ENCODE measurements at places on chromosomes 1 and 21. TPM values are rescaled to one million over a fixed set of nuclear protein-coding genes. Genes with fewer than 3 reads are reported as not detected.

The EXTL1 gene
- not detected for total RNA-seq

The DMBX1 gene
- total RNA-seq: not detected

The APOBEC4 gene
- not detected for total RNA-seq

The S1PR1 gene
- 137 TPM for total RNA-seq

The KCND3 gene
- not detected for total RNA-seq

GRCh38 chr1:166699613-166700012, 139.7 kb upstream of the POGK start:
- no peak overlapping the region for H3K27ac ChIP-seq
- H3K4me3 ChIP-seq: no peak overlapping the region

DNA sequence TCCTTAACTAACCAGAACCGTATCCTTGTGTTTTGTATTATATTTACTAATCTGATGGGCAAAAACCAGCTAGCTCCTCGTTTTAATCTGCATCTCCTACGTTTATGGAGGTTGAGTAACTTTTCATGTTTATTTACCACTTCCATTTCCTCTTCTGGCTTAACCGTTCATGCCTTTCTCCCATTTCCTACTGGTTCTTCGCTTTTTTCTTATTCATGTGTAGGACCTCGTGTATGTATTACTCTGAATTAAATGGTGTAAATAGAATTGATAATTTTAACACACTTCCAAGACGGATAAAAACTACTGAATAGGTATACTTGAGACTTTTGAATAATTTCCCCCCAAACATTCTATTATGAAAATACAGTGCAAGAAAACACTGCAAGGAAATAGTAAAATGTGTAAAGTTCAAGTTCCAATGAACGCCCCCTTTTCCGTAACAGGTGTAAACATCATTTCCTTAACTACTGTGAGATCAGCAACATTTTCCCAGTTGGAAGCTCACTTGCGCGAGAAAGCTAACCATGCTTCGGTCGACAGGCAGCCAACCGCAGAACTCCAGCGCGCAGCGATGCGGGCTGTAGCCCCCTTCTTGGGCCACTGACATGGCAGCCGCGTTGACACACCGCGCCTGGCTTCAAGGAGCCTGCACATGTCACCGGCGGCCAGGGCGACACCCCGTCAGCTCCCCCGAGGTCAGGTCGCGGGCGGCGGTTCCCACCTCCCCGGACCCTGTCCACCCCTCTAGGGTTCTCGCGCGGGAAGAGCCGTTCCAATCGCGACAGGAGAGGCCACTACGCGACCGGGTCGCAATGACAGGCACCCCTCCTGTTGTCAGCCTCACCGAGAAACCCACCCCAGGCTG, 816 bp downstream of the EDEM3 start:
- peaks cover 3% of the 10 kb centered on the region for H3K27me3 ChIP-seq
- peak; percentile 81 for DNase-seq
- peaks cover 16% of the 10 kb centered on the region for H3K4me1 ChIP-seq
- peak overlapping the region; percentile 81 for H3K4me3 ChIP-seq
- H3K36me3 ChIP-seq: no peaks in the 10 kb centered on the region

- no peaks in the 10 kb centered on the region for H3K27me3 ChIP-seq
- H3K27ac ChIP-seq: no peak overlapping the region
- DNase-seq: no peak
- no peaks in the 10 kb centered on the region for H3K36me3 ChIP-seq
- H3K4me1 ChIP-seq: no peaks in the 10 kb centered on the region
These were observed 83.5 kb upstream of the HIVEP3 start for GRCh38 chr1:42002220-42002619.

- no peak for DNase-seq
- no peak overlapping the region for H3K4me3 ChIP-seq
- no peaks in the 10 kb centered on the region for H3K36me3 ChIP-seq
- H3K27me3 ChIP-seq: no peaks in the 10 kb centered on the region
- H3K27ac ChIP-seq: no peak overlapping the region
These were observed 152.2 kb downstream of the HIVEP3 start for GRCh38 chr1:41766546-41766945.

- H3K27ac ChIP-seq: no peak overlapping the region
- H3K27me3 ChIP-seq: no peaks in the 10 kb centered on the region
- no peak for DNase-seq
- no peaks in the 10 kb centered on the region for H3K4me1 ChIP-seq
- H3K36me3 ChIP-seq: no peaks in the 10 kb centered on the region
These were observed 46.4 kb downstream of the RGS21 start for GRCh38 chr1:192363177-192363576.

GRCh38 chr1:94971491-94971924, 44.6 kb upstream of the CNN3 start:
- DNase-seq: peak; percentile 55
- H3K4me3 ChIP-seq: no peak overlapping the region
- H3K4me1 ChIP-seq: peaks cover 29% of the 10 kb centered on the region
- H3K36me3 ChIP-seq: no peaks in the 10 kb centered on the region
- no peaks in the 10 kb centered on the region for H3K27me3 ChIP-seq

GRCh38 chr21:19565587-19565986, 1162.0 kb upstream of the TMPRSS15 start:
- no peak overlapping the region for H3K4me3 ChIP-seq
- no peak for DNase-seq
- H3K27me3 ChIP-seq: no peaks in the 10 kb centered on the region

GRCh38 chr1:2132222-2133038, 62.1 kb downstream of the FAAP20 start:
- peak overlapping the region; percentile 30 for H3K4me3 ChIP-seq
- no peaks in the 10 kb centered on the region for H3K27me3 ChIP-seq
- H3K27ac ChIP-seq: peak overlapping the region; percentile 31
- H3K4me1 ChIP-seq: peaks cover 4% of the 10 kb centered on the region
- peak; percentile 8 for DNase-seq
- H3K36me3 ChIP-seq: no peaks in the 10 kb centered on the region

DNA sequence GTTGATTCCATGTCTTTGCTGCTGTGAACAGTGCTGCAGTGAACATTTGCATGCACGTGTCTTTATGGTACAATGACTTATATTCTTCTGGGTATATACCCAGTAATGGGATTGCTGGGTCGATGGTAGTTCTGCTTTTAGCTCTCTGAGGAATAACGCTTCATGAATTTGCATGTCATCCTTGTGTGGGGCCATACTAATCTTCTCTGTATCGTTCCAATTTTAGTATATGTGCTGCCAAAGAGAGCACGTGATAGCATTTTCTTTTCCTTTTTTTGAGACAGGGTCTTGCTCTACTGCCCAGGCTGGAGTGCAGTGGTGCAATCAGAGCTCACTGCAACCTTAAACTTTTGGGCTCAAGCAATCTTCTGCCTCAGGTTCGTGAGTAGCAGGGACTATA, 24.9 kb upstream of the MAP1LC3C start:
- H3K27me3 ChIP-seq: no peaks in the 10 kb centered on the region
- no peak for DNase-seq
- H3K4me1 ChIP-seq: no peaks in the 10 kb centered on the region
- no peaks in the 10 kb centered on the region for H3K36me3 ChIP-seq
- no peak overlapping the region for H3K27ac ChIP-seq
- H3K4me3 ChIP-seq: no peak overlapping the region

- H3K4me1 ChIP-seq: no peaks in the 10 kb centered on the region
- DNase-seq: no peak
- no peaks in the 10 kb centered on the region for H3K27me3 ChIP-seq
- no peak overlapping the region for H3K4me3 ChIP-seq
- H3K27ac ChIP-seq: no peak overlapping the region
These were observed 874.2 kb upstream of the ADGRL2 start for GRCh38 chr1:80926531-80926930.

- H3K27me3 ChIP-seq: peaks cover 2% of the 10 kb centered on the region
- no peak for DNase-seq
- H3K27ac ChIP-seq: no peak overlapping the region
- H3K4me1 ChIP-seq: no peaks in the 10 kb centered on the region
- no peaks in the 10 kb centered on the region for H3K36me3 ChIP-seq
- no peak overlapping the region for H3K4me3 ChIP-seq
These were observed 52.2 kb downstream of the FHAD1 start for GRCh38 chr1:15299179-15299578.

DNA sequence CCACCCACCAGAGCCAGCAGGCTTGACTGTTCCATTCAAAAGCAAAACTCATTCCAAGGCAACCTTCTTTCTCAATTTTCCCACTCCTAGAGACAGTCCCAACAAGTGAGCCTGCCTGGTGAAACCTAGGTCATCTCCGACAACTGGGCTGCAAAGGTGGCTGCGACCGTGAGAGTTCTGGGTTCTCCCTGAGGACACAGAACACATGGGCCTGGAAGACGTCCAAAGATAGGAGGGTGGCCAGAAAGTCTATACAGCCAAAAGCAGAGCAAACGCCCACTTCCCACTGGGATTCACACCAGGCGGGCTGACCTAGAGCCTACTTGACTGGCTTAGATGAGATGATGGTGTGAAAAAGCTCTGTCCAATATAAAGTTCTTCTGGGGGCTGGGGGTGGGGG, 90.2 kb upstream of the GRIK3 start:
- no peaks in the 10 kb centered on the region for H3K4me1 ChIP-seq
- H3K4me3 ChIP-seq: no peak overlapping the region
- H3K36me3 ChIP-seq: no peaks in the 10 kb centered on the region
- DNase-seq: no peak
- no peaks in the 10 kb centered on the region for H3K27me3 ChIP-seq

- H3K36me3 ChIP-seq: no peaks in the 10 kb centered on the region
- no peak overlapping the region for H3K4me3 ChIP-seq
- no peaks in the 10 kb centered on the region for H3K27me3 ChIP-seq
- no peaks in the 10 kb centered on the region for H3K4me1 ChIP-seq
- no peak overlapping the region for H3K27ac ChIP-seq
These were observed 251.5 kb downstream of the GRIK3 start for GRCh38 chr1:36782785-36783184.

- H3K36me3 ChIP-seq: no peaks in the 10 kb centered on the region
- H3K4me3 ChIP-seq: no peak overlapping the region
- no peaks in the 10 kb centered on the region for H3K27me3 ChIP-seq
- no peak overlapping the region for H3K27ac ChIP-seq
- no peak for DNase-seq
- no peaks in the 10 kb centered on the region for H3K4me1 ChIP-seq
These were observed 168.6 kb upstream of the KCNK2 start for GRCh38 chr1:214913966-214914365.

- DNase-seq: no peak
- no peaks in the 10 kb centered on the region for H3K36me3 ChIP-seq
- H3K27ac ChIP-seq: no peak overlapping the region
- peaks cover 5% of the 10 kb centered on the region for H3K4me1 ChIP-seq
These were observed 51.9 kb upstream of the EDN2 start for GRCh38 chr1:41536361-41536802.

GRCh38 chr1:106344494-106344893, 712.0 kb upstream of the PRMT6 start:
- DNase-seq: no peak
- H3K27me3 ChIP-seq: no peaks in the 10 kb centered on the region
- no peaks in the 10 kb centered on the region for H3K4me1 ChIP-seq
- no peaks in the 10 kb centered on the region for H3K36me3 ChIP-seq
- H3K4me3 ChIP-seq: no peak overlapping the region

GRCh38 chr1:176938375-176938774, 226.1 kb downstream of the ASTN1 start:
- no peak overlapping the region for H3K4me3 ChIP-seq
- H3K4me1 ChIP-seq: no peaks in the 10 kb centered on the region
- H3K36me3 ChIP-seq: no peaks in the 10 kb centered on the region
- no peaks in the 10 kb centered on the region for H3K27me3 ChIP-seq
- H3K27ac ChIP-seq: no peak overlapping the region
- no peak for DNase-seq

GRCh38 chr21:38768471-38769063, 37.2 kb upstream of the ETS2 start:
- no peak overlapping the region for H3K4me3 ChIP-seq
- H3K4me1 ChIP-seq: peaks cover 8% of the 10 kb centered on the region
- H3K27me3 ChIP-seq: peaks cover 5% of the 10 kb centered on the region
- no peak overlapping the region for H3K27ac ChIP-seq
- no peaks in the 10 kb centered on the region for H3K36me3 ChIP-seq
- no peak for DNase-seq

- DNase-seq: no peak
- H3K27me3 ChIP-seq: peaks cover 1% of the 10 kb centered on the region
- H3K4me3 ChIP-seq: no peak overlapping the region
- H3K27ac ChIP-seq: no peak overlapping the region
These were observed 81.2 kb upstream of the F3 start for GRCh38 chr1:94622757-94623156.

- no peaks in the 10 kb centered on the region for H3K36me3 ChIP-seq
- H3K4me3 ChIP-seq: no peak overlapping the region
- no peak for DNase-seq
- no peaks in the 10 kb centered on the region for H3K27me3 ChIP-seq
These were observed 231.9 kb downstream of the TRABD2B start for GRCh38 chr1:47765236-47765635.

DNA sequence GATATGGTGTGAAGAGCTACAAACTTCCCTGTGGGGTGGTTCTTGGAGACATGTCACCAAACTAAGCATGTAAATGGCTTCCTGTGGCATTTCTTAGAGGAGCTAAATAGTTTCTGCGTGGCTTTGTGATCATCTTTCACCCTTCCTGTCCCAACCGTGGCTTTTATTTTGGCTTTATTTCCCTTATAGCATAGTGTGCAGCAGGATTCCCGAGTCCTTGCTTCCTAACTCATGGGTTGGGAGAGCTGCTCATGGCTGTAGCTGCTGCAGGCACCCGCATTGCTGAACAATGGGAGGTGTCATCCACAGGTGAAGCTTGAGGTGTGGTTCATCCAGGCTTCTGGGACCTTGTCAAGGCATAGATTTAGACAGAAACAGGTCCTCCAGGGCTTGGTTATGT, 192.0 kb downstream of the SDCCAG8 start:
- H3K4me1 ChIP-seq: no peaks in the 10 kb centered on the region
- H3K36me3 ChIP-seq: no peaks in the 10 kb centered on the region
- no peak overlapping the region for H3K4me3 ChIP-seq
- no peaks in the 10 kb centered on the region for H3K27me3 ChIP-seq
- no peak overlapping the region for H3K27ac ChIP-seq
- DNase-seq: no peak

GRCh38 chr1:71785000-71785399, 497.3 kb downstream of the NEGR1 start:
- H3K27me3 ChIP-seq: no peaks in the 10 kb centered on the region
- H3K4me1 ChIP-seq: no peaks in the 10 kb centered on the region
- peak; percentile 6 for DNase-seq

GRCh38 chr1:63648689-63649088, 55.5 kb downstream of the PGM1 start:
- no peaks in the 10 kb centered on the region for H3K4me1 ChIP-seq
- DNase-seq: no peak
- no peaks in the 10 kb centered on the region for H3K36me3 ChIP-seq

DNA sequence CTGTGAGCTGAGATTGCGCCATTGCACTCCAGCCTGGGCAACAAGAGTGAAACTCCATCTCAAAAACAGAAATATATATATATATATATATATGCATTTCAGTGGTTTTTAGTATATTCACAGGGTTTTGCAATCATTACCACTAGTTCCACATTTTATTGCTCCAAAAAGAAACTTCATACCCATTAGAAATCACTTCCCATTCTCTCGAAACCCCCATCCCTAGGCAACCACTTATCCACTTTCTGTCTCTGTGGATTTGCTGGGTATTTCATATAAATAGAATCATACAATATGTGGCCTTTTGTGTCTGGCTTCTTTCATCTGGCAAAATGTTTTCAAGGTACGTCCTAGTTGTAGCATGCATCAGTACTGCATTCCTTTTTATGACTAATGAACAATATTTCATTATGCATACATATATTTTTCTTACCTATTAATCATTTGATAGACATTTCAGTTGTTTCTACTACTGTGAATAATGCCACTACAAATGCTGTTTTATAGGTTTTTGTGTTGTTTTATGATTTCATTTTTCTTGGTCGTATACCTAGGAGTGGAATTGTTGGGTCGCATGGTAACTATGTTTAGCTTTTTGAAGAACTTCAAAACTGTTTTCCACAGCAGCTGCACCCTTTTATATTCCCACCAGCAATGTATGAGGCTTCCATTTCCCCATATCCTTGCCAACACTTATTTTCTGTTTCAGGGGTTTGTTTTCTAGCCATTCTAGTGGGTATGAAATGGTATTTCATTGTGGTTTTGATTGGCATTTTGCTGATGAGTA, 95.9 kb downstream of the PHTF1 start:
- H3K36me3 ChIP-seq: no peaks in the 10 kb centered on the region
- no peak overlapping the region for H3K27ac ChIP-seq
